SW 1271 (cell line): ENCODE measurements at places on chromosomes 7 and 10.

GRCh38 chr7:13702251-13702650, 287.2 kb downstream of the ETV1 start:
- no peak for DNase-seq

GRCh38 chr7:95723583-95724180, 48.7 kb upstream of the DYNC1I1 start:
- peak; percentile 6 for DNase-seq

DNA sequence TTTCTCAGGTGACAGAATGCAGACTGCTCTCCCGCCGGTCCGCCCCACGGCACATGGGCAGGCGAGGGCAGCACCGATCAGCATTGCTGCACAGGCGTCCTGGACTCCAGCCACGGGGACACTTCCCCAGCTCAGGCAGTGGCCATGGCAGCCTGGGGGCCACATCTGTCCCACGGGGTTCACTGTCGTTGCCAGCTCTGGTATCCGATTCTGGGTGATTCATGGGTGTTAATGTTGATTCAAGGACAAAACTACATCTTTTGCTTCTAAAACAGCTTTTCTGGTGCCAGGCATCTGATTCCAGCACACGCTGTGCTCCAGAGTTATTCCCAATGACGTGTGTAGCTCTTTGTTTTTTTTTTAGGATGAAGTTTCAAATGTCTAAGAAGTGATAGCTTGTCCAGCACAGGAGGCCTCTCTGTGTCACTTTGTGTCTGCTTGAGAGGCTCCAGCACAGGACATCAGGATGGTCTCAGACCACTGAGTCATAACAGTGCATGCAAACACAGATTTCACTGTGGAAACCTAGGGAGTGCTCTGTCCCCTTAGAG, 218.0 kb downstream of the WDR37 start:
- no peak for DNase-seq

GRCh38 chr7:82012453-82012852, 242.6 kb upstream of the HGF start:
- DNase-seq, result no peak

GRCh38 chr10:80167471-80168161, 35.1 kb downstream of the PLAC9 start:
- DNase-seq, result no peak

GRCh38 chr10:91023700-91024398, 103.0 kb upstream of the ANKRD1 start:
- DNase-seq, result no peak

- no peak for DNase-seq
Observed at GRCh38 chr10:29730969-29731368, 96.2 kb upstream of the SVIL start.
